ENCODE measurements at places on chromosomes 4 and X.
A peak's percentile ranks its signal among the peaks of the same experiment; 100 is the strongest.

- no peak for DNase-seq
These were observed 120.2 kb upstream of the ADGRL3 start for GRCh38 chr4:61079976-61080375.

DNA sequence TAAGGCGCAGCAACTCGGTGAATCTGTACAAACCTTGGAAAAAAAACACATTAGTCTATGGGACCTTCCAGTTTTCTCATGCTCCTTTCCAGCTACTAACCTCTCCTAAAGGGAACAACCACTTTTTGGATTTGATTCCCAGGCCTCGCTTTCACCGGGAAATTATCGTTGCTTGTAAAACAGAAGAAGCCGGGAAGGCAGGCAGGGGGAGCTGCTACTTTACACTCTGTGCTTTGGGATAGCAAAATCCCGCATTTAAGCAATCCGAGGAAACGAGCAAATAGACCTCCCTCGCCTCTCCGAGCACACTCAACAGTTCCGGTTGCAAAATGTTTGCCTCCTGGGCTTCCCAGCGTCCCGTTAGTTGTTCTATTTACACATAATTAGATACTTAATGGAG lies 1.2 kb downstream of the CD38 start:
- DNase-seq: peak; percentile 23

GRCh38 chr4:4668355-4669210 lies 126.7 kb upstream of the STX18 start:
- DNase-seq: no peak

DNA sequence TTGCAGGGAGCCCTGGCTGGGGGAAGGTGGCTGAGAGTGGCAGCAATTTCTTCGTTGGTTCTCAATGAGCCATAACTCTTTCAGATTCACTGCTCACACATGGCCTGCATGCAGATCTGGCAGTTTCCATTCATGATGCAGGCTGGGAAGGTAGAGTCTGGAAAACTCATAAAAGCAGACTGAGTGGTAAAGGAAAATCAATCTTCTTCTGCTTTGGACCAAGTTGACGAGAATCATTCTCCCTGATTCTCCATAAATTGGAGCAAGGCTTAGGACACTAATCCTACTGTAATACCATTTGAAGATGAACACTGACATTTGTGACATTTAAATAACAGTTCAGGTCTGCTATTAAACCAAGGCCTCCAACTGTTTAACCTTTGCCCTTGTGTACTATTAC lies 35.3 kb upstream of the HAND2 start:
- DNase-seq: no peak

GRCh38 chrX:104392350-104392749 lies 137.6 kb upstream of the ESX1 start:
- no peak for DNase-seq

GRCh38 chr4:156764145-156764544 lies 207.5 kb downstream of the PDGFC start:
- DNase-seq: no peak

DNA sequence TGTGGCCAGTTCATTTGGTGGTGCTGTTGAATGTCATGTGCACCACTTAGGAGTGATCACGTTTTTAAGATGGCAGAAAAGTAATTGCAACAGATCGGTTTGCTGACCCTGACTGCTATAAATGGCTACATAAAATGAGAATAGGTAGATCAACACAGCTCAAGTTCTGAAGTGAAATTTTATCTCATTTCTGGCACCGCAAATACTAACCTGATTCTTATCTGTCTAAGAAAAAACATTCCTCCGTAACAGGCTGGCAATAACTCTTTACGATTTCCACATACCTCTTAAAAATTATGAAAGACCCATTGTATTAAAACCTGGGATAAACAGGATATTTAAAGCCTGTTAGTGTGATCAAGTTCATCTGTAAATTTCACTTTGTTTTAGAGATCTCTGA lies 387.5 kb downstream of the PDGFC start:
- no peak for DNase-seq

DNA sequence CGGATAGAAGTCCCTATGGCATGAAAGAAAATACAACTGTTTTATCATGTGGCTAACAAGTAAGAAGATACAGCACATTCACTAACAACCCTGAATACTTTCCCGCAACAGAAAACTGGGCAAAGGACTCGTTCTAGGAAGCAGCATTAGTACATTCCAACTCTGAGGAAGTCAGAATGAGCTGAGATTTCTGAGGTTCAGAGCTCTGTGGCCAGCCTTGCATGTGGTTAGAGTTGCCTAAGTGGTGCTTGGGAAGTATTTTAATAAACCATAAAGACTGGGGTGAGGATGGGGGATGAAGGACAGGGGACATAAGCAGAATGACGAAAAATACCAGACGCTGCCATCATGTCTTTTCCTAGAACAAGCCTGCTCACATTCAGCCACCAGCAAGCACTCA lies 82.2 kb downstream of the EFHC2 start:
- DNase-seq: no peak

- DNase-seq: no peak
These were observed 20.3 kb downstream of the DNAAF6 start for GRCh38 chrX:107226757-107227156.

DNA sequence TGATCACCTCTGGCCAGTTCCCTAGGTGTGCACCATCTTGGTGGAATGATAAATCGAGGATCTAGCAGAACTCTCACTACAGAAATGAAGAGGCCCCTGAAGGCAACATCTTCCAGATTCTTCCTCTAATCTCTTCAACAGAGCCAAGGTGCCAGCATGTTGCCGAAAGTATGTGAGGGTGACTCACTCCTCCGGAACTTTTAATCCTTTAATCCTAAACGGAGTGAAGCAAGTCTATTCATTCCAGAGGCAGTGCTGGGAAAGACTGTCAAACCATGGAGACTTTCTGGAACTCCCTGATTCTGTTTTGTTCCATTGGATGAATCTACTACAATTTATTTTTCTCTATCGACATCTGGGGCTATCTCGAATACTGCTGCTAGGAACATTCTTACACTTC lies 68.7 kb downstream of the SUPT20HL2 start:
- DNase-seq: no peak

DNA sequence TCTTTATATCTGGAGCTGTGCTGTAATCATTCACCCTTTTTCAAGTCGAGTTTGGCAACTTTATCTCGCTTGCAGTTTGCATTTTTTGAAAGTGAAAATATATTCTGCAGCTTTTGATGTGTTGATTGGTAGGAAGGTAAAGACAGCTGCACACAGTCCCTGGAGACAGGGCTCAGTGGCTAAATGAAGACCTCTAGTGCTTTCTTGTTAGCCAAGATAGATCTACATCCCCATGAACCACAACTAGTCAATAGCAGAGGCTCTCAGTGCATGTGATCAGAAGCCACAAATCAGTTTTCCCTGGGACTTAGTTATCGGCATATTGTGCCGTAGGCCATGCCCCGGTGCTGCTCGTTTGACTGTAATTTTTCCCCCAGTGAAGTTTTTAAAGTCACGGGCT lies 587.7 kb upstream of the PITX2 start:
- no peak for DNase-seq

DNA sequence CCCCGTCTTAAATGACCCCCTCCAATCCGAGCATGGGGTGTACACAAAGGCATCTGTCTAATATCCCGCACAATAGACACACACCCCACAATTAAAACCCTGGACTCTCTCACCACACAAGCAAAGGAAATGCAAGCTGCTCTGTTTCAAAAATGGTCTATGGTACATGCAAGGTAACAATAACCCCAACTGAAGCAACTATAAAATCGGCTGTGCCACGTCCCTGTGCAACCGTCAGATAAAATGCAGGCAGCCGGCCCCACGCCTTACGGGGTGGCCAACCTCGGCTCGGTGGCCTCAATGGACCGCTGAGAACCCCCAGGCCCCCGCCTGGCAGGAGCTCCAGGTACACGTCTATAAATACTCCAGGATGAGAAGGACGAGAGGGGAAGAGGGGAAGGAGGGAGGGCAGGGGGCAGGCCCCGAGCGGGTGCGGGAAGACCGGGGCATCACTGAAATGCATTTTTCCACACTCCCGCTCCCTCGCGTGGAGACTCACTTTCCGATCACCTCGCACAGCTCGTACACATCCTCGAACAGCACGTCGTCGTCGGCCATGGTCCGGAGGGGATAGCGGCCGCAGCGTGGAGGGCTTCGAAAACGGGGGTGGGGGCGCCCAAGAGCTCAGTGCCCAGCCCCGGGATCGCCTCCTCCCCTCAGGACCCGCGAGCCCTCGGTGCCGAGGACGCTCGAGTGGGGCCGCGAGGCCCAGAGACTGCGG lies 763 bp downstream of the CASK start:
- DNase-seq: peak; percentile 25

DNA sequence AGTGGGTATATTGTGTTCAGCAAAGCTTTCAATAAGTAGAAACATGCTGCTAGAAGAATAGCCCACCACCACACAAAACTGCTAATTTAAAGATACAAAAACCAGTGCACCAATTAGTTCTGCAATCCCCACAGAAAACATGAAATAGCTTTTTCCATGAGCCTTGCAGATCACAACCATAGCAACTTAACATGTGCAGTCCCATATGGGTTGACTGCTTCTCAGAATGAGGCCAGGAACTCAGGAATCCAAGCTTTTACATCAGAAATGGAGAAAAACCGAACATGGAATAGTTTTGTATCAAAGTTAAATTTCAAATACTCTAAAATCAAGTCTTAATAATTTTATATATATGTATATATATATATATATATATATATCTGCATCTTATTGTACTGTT lies 66.6 kb upstream of the IQCM start:
- no peak for DNase-seq

- DNase-seq: no peak
These were observed 89.1 kb downstream of the AKAP4 start for GRCh38 chrX:50111742-50112141.

DNA sequence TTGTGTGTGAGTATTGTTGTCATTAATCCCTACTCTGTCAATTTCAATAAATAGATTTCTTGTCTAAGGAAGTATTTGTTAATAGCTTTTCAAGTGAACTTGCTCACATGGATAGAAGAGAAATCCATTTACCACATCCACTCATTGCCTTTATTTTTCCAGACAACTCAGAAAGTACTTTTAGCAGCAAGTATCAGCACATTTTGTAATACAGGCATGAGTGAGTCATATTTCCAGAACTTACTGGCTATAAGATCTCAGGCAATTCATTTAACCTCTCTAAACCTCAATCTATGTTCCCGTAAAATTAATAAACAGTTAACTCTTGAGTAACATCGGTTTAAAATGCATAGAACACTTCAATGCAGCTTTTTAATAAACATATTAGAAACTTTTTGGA lies 317.9 kb upstream of the PCDH7 start:
- DNase-seq: no peak

- no peak for DNase-seq
These were observed 14.9 kb downstream of the MSANTD1 start for GRCh38 chr4:3263876-3264193.

- DNase-seq: no peak
These were observed 120.5 kb upstream of the FAT1 start for GRCh38 chr4:186844059-186844681.

DNA sequence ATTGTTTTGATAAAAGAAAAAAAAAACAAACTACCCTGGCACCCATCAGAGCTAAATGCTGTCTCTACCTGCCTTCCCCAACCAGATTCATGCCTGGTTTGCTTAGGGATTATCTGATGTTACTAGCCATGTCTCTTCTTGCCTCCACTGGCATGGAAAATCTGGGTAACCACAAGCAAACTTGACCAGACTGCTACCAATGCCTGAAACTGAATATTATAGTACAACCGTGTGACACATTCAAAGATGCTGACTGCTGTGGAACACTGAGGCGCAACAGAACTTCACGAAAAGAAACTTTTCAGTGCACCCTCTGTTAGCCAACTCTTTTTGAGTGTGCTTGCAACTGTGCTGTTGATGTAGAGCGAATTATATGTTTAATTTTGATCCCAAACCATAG lies 228.1 kb downstream of the CBR4 start:
- DNase-seq: no peak

- DNase-seq: no peak
These were observed 247 bp upstream of the PPA2 start for GRCh38 chr4:105474099-105474518.

GRCh38 chr4:120236873-120237272 lies 170.2 kb upstream of the MAD2L1 start:
- DNase-seq: no peak

DNA sequence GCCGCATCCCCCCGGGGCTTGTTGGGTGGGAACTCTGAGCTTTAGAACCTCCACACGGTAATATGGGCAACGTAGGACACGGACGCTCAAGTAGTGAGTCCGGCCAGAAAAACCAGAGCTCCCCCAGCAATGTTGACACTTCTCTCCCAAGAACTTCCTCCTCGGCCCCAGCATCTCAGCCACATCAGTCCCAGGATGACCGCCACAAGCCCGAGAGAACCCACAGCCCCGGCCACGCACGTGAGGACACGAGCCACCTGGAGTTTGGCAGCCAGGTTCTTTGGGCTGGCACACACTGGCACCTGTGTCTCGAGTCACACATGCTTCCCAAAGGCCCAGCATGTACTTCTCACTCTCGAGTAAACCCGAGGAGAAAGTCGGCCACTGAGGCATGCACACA lies 16.3 kb downstream of the CLDN34 start:
- DNase-seq: no peak

DNA sequence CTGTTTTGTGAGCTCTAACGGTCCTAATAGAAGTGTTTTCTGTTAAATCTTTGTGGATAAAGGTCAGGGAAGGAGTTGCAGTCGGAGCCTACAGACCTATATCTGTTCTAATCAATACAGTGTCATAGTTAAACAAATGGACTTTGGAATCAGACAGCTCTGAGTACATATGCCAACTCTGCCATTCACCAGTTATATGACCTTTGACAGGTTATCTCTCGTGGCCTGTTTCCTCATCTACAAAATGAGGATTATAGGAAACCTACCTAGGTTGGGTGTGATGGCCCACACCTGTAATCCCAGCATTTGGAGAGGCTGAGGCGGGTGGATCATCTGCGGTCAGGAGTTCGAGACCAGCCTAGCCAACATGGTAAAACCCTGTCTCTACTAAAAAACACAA lies 89.7 kb downstream of the MID1IP1 start:
- DNase-seq: no peak

DNA sequence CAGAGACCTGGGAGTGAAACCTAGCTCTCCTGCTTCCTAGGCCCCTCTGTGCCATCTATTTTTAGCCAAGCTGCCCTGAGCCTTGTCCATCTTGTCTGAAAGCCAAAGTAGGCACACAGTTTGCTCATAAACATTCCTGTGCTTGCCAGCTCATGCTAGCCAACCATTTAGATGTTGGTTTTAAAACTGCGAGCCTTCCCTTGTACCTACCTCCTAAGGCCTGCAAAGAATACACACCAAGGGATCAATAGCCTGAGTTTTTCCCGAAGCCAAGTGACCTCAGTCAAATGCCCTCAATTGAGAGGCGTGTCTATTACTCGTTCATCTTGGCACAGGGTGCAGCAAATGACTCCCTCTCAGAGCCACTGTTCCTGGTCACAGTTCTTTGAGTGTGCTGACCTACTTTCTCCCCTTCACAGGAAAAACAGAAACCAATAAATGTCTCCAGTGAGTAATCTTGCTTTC lies 48.5 kb downstream of the ZCCHC12 start:
- no peak for DNase-seq
